ENCODE measurements at places on chromosomes 2 and 18.

DNA sequence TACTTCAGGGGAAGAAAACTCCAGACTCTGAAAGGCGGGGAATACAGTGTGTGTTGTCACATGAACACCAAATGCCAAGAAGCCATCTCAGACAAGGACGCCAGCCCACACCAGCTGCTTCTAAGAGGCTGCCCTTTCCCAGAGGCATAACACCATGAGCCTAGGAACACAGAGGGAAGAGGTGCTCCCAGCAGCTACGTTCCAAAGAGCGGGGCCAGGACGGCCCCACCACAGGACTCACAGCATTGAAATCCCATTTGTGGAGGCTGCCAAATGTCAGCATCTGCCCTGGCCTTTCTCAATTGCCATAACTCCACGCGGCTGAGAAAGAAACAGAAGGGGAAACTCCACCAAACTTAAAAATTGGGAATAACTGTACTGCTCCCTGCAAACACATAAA is 20.1 kb upstream of the ID2 start:
- DNase-seq, result peak; percentile 2

DNA sequence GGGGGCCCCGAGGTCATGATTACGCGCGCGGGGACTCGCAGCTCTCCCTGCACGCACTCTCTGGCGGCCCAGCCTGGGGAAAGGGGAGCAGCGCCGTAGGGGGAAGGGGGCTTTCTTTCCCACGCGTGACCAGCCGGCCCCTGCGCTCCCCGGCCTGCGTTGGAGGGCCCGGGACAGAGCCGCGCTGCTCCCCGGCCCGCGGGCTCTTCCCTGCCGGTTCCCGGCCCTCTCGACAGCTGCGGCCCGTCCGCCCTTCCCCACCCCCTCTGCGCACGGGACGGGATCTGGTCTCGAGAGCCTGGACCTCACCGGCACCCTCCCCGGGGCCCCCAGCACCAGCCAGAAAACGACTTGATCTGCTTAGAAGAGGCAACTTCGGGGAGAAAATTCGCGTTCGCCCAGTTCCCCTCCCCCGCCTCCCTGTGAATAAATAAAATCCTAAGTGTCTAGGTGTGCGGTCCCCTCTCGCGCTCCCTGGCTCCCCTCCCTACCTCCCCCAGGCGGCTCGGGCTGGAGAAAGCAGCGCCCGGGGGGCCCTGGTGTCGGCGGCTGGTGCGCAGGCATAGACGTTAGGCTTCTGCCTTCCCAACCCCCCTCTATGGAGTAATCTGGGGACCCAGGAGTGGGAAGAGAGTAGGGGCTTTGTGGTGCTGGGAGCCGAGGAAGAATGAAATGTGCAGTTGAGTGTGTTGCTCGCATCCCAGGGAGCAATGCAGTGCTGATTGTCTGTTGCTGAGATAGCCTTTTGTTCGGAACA is 803 bp upstream of the FIGN start:
- peak; percentile 49 for DNase-seq

- DNase-seq, result no peak
Measured at GRCh38 chr2:160484859-160485520, 8.6 kb downstream of the RBMS1 start.

GRCh38 chr18:79987566-79987965 is 797 bp downstream of the TXNL4A start:
- DNase-seq, result peak; percentile 28

GRCh38 chr2:81876624-81877023 is 1572.1 kb upstream of the LRRTM1 start:
- no peak for DNase-seq

GRCh38 chr2:58067001-58067400 is 20.4 kb downstream of the VRK2 start:
- no peak for DNase-seq

GRCh38 chr2:232333361-232334135 is 45.0 kb upstream of the ALPP start:
- DNase-seq, result peak; percentile 34

GRCh38 chr2:25252291-25253152 is 84.1 kb upstream of the POMC start:
- DNase-seq, result peak; percentile 64

DNA sequence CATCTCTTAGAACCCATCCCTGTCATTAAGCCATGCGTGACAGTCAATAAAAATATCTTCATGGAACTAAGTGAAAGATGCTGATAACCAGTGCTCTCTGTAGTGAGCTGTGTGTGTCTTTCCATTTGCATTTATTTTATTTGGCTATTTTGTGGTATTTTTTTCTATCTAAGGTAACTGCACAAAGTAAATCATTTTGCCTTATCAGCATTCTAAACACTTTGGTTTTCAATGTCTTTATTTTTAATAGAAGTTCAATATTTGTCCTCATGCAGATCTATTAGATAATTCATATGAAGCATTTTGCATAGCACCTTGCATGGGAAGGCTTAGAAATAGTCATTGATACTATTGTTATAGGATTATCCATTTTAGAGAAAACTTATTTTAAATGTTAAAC is 163.6 kb upstream of the TANK start:
- no peak for DNase-seq

DNA sequence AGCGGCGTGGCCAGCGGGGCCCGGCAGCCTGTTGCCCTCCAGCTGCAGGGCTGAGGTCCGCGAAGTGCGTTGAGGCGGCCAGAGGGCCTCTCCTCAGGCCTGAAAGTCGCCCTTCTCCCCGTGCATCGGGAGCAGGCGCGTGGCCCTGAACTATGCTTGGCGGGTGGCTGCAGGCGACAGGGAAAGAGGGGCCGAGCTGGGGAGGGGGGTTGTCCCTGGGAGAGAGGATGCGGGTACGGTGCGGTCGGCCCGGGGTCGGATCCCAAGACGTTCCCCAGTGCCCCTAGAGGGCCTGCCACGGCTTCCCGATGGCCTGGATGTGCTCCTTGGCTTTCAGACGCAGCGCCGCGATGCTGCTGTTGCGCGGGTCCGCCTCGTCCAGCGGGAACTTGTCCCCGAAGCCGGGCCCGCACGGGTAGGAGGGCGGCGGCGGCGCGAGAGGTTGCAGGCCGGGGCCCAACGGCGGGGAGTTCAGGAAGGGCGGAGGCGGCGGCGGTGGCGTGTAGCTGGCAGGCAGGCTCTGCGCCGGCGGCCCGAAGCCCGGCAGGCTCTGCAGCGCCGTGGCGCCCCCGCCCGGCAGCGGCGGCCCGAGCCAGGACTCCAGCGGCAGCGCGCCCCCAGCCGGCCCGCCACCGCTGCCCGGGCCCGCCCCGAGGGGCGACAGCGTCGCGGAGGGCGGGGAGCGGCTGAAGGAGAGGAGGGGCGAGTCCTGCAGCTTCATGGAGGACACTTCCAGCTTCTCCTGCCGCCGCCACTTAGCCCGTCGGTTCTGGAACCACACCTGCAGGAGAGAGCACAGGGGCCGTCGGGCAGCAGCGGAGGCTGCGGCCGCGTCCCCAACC is 4.3 kb downstream of the RAX start:
- DNase-seq, result peak; percentile 9

DNA sequence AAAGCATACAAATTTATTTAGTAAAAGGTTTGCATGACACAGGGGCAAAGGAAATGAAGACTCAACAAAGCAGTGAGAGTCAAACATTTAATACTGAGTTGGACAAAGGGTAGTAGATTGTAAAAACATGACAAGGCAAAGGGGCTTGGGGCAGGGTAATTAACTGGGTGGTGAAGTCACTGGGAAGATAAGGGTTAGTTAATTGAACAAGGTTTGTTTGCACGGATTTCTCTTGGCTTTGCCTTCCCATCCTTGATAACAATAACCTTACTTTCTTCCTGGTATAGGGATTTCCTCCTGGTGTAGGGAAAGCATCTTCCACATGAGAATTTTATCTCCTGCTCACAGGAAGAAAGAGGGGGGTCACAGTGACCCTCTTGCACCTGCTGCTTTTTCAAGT is 26.8 kb upstream of the RTTN start:
- DNase-seq, result no peak

- DNase-seq, result no peak
Measured at GRCh38 chr2:15786901-15787300, 153.4 kb upstream of the MYCN start.

GRCh38 chr2:19846030-19846429 is 55.8 kb downstream of the TTC32 start:
- no peak for DNase-seq
